Pons (tissue), 1 donor: ENCODE measurements at places on chromosomes 4 and X.
A peak's percentile ranks its signal among the peaks of the same experiment; 100 is the strongest.

DNA sequence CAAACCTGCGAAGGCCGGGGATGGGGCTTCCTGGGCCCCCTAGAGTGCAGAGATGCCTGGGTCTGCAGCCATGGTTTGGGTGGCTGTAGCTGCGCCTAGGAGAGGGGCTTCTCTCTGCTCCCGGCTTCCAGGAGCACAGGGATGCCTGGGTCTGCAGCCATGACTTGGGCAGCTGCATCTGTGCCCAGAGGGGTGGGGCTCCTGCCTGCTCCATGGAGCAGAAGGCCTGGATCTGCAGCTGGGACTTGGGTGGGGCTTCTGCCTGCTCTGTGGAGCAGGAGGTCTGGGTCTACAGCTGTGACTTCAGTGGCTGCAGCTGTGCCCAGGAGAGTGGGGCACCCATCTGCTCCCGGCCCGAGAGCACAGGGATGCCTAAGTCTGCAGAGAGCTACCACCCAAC is 20.8 kb downstream of the SPON2 start:
- DNase-seq, result no peak

- DNase-seq, result peak; percentile 5
These were observed 47.5 kb downstream of the NKX6-1 start for GRCh38 chr4:84451546-84451945.

DNA sequence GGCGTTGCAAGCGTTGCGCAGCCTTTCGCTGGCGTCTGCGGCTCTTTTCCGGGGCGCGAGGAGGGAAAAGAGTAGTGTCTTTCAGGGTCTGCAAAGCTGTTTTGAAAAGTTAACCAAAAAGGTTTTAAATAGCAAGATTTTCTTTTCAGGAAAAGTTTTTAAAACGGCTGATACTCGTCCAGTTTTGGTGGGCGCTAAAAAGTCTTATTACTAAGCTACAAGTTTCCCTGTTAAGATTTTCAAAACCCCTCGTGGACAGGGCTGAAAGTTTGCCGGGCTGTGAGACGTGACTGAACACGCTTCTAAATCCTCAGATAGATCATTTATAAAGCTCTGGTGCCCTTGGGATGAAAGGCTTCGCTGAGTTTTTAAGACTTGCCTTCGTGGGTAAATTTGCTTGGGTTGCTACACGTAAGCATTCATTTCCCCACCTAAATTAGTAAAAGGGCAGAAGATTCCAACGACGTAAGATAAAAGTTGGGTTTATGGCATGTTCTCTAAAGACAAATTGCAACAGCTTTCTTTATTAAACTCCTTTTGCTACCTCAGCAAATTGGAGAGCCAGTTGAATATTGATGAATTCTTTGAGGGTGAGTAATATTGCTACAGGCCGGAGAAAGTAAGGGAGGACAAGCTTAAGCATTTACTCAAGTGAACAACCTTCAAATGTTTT is 91.5 kb downstream of the HPRT1 start:
- DNase-seq, result no peak

DNA sequence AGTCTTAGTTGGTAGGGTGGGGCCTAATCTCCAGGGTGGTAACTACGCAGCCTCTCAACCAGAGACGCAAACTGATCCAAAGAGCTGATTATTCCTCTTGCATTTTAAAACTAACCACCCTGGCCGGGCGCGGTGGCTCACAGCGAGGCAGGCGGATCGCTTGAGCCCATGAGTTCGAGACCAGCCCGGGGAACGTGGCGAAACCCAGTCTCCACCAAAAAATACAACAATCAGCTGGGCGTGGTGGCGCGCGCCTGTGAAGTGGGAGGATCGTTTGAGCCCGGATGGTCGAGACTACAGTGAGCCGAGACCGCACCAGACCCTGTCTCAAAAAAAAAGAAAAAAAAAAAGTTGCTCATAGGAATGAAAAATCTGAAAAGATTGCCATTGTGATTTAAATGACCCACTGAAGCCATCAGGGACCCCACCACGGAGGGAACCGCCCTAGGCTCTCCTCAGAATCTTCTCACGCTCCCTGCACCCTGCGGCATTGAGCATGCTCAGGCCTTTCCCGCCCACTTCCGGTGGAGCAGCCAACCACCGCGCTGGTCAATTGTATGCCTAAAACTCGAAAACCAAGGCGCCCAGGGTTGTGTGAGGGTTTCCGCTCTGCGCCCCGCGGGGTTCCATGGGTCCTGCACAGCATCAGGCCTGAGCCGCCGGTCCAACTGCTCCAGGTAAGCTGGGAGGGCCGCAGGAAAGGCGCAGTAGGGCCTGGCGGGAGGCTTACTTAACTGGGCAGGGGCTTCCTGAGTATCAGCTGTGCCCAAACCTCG is at the start of gene TRIM60:
TSS of gene TRIM60 (plus strand) at position 564 of the 776 bp plus-strand sequence. CDS start 8,074 bp downstream, outside the sequence.
- DNase-seq, result no peak

- no peak for DNase-seq
These were observed 14.9 kb downstream of the PNMA6F start for GRCh38 chrX:153306527-153307115.

DNA sequence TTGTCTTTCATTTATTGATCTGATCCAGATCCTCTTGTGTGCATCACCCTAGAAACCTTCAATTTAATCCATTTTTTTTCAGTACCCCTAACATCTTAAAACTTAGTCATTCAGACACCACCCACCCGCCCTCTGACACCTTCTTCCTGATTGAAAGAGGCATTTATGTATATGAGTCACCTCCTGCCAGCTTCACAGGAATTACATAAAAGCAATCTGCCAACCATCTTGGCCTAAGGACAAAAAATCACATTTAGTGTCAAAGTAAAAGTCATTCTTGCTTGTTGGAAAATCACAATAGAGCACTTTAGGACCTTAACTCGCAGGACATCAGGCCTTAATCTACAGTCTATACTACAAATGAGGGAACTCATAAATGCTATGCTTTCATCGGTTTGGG is 52.1 kb downstream of the NDST3 start:
- no peak for DNase-seq

- DNase-seq, result no peak
These were observed 65.3 kb downstream of the CLNK start for GRCh38 chr4:10619220-10619619.

DNA sequence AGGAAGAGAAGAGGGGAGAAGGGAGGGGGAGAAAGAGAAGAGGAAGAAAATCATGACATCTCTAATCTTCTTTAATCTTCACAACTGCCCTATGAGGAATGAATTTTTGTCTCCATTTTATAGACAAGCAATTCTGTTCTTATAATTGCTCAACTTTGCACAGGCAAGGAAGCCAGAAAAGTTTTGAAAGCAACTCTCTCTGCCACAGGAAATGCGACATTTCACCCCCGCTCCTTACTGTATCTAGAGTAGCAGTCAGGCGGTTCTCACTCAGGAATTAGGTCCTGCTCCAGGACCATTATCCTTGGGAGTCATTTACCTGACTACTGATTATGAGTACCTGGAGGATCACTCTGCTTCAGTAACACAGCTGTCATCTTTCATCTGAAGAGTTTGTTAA is 69.2 kb upstream of the FAM9A start:
- no peak for DNase-seq

DNA sequence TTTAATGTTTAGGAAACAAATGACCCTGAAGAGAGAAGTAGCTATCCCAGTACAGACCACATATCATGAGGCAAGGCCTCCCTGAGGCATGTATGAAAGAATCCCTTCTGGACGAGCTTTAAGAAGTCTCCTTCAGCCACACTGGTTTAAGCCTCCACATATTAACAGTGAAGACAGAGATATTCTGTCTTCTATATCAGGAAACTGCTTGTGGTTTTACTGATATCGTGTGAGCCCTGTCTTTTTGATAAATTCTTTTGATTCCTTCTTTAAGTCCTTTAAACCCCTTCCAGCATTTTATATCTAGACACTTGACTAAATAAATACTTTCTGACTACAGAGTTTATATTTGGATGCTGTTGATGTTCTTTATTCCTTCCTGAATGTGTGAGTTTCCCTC is 45.9 kb upstream of the GPC4 start:
- no peak for DNase-seq
